H9 (cell line): ENCODE measurements at places on chromosomes 3 and 15.

DNA sequence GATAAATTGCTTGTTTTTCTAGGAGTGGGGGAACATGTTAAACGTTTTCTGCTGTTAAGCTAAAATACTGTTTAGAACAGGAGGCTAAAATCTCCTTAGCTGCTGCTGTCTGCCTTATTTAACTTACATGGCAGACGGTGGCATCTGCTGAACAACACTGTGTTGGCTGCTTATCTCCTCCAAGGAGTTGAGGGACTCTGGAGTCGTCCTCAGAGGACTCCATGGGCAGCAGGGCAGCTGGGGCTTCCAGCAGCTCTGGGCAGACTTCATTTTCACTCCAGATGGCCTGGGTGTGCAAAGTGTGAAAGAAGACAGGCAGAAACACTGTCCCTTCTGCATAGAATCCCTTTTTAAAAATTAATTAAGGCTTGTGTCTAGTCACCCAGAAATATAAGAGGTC is 52.9 kb upstream of the NUDT16 start:
- DNase-seq, result no peak

GRCh38 chr15:76178296-76179000 is 118.7 kb downstream of the TMEM266 start:
- DNase-seq, result no peak

DNA sequence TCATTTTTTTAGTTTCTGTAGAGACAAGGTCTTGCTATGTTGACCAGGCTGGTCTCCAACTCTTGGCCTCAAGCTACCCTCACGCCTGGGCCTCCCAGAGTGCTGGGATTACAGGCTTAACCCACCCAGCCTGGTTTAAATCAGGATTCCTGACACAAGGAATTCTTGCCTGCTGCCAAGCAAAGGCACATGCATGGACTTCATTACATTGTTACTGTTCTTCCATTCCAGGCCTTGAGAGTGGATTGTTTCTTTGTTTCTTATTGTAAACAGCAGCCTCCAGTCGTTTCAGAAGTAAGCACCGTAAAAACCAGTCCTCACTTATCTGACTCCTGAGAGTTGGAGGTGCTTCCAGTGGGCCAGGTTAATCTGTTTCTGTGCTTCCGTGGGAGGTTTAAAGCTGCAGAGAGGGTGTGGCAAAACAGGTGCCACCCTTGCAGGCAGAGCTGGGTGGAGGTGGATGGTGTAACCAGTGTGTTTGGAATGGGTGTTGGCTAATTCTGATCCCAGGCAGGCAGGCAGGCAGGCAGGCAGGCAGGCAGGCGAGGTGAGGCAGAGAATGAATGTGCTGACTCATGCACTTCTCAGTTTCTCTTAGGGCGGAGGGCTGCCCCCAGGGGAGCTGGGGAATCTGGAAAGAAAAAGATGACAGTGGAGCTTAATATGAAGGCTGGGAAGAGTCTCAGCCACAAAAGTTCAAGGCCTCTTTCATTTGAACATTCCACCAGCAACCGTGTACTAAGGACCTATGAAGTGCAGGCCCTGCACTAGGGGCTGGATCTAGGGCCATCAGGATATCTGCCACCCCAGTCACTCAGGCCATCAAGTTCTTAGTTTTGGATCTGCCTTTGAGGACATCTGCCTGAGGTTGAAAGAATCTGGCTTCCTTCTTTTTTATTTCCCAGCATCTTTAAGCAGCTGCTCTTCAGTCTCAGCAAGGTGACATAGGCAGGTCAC is 37.0 kb upstream of the CDCP1 start:
- peak; percentile 63 for DNase-seq

DNA sequence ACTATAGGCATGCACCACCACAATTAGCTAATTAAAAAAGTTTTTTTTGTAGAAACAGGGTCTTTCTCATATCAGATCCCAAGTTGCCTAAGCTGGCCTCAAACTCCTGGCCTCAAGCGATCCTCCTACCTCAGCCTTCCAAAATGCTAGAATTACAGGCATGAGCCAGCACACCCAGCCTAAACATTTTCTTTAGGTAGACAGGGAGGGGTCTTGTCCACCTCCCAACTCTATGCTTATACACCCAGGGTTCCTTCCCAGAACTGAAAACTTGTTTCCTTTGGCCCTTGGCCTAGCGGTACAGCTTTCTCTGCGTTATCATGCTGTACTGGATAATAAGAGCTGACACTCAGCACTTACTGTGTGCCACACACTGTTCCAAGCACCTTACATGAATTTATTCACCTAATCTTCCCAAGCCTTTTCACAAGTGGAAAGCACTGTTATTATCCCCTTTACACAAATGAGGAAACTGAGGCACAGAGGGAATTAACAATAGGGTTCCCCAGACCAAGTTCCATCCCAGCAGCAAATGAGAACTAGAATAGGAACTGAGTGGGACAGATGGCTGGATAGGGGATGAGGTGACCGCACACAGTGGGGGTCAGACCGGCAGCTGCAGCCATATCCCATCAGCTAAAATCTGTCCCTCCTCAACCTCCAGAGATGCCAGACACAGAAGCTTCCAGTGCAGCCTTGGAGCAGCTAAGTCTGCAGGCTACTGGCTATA is 150.8 kb downstream of the MEGF11 start:
- no peak for DNase-seq

DNA sequence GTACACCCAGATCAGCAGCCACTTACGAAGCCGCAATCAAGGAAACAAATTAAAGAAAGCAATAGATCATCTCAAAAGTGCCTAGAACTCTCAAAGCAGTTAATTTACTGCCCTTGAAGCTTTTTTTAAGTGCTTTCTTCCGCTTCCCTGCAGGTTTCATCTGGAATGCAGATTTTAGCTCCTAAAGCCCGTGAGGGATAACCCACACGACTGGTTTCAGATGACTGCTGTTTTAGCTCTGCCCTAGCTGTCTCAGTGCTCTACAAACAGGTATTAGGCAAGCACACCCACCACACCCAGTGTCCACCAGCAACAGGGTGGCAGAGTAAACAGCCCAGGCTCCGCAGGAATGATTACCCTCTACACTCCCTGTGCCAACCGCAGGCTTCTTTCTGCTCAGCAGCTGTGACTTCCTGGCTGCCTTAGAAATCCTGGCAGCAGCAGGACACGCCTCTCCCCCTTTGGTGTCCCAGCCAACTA is 126.0 kb downstream of the FMN1 start:
- DNase-seq, result peak; percentile 53

DNA sequence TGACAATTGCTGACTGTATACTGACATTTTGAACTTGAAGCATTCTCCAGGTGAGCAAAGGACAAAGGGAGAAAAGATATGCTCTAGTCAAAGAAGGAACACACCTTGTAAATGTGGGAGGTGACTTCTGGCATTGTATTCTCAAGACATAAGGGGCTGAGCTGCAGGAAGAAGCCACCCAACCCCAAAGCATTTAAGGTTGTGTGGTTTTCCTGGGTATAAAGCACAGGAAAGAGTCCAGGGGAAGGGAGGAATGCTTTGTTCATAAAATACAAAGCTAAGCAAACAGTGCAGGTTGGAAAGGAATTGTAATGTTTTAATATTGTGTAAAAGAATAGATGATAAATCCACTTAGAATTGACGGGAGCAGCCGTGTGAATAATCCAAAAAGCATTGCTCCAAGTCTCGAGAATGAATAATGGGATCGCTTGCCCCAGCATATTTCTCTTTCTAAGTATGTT is 102.4 kb upstream of the LRIG1 start:
- DNase-seq, result no peak
